SHP77 treated with DMSO at 0.1 percent for 48 hours (cell line): ENCODE measurements at places on chromosomes 12 and 14.

- no peak for DNase-seq
These were observed 89.5 kb downstream of the TESC start for GRCh38 chr12:117009759-117010158.

GRCh38 chr12:25833657-25834056, 124.8 kb upstream of the RASSF8 start:
- DNase-seq = no peak

GRCh38 chr12:89862511-89863445, 154.1 kb upstream of the ATP2B1 start:
- no peak for DNase-seq

DNA sequence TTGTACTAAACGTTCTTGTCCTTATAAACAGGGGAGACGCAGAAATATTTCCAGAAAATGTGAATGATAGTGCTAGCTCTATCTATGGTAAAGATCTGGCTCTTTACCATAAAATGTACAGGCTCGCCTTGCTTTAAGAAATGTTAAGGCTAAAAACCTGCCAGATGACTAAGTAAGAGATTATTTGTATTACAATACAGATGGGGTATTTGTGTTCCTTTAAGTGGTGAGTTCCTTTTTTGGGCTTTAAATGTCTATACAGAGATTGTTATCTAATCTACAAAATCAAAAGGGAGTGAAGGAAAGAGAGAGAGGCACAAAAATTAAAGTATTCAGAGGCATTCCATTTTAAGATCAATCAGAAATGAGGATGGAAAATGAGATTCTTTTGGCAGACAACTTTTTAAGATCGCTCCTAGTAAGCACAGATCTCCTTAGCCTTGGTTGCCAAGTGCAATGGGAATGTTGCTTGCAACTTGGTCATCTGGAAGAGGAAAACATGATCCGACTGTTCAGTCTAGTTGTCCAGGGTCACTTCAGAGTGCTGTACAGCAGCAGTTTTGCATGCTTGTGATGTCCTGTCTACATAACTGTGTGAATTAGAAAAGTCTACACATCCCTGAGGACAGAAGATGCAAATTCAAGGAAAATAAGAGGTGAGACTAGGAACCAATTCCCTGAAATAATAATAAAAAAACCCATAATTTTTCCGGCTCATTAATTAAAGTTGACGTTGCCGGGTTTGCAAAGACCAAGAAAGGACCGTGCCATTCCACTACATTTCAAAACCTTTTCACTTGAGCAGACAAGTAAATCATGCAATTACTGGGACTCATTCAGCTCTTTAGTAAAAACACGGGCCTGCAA, 380.8 kb downstream of the EGLN3 start:
- DNase-seq = no peak

GRCh38 chr14:84535976-84536375, 994.0 kb upstream of the FLRT2 start:
- DNase-seq = no peak

DNA sequence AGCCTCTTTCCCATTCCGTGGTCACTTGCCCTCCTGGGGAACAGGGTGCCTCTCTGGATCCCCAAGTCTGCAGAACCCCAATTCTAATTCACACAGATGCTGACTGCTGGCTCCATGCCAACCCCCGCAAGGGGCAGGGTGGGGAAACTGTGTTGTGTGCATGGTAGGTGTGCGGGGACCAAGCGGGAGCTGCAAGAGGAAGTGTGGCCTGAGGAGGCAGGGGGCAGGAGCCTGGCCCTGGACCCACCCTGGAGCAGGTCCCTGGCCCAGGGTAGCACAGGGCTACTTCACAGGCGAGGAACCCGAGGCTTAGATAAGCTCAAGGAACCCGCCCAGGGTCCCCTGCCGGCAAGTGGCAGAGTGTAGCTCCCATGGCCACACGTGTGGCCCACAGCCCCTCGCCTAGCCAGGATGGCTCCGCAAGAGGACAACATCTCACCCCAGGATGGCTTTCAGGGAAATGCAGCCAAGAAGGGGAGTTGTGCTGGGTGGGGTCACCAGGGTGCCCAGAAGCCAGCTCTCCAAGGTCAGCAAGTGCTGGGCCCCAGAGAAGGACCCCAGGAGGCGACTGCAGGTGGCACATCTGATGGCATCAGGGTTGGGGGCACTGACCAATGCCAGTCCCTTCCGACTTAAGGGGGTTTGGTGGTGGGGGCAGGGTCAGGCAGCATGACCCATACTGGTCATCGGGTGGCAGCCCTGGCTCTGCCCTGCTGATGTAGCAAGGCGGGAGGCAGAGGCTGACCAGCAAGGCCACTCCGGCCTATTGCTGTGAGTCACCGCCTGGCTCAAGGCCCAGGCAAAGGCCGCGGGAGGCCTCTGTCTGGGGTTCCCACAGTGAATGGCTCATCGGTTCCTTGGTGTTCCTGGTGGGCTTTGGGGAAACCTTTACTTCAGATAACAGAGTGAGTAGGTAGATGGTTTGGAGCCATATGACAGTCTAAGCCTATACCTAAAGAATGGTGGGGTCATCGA, 37.3 kb upstream of the EML1 start:
- no peak for DNase-seq
